ENCODE measurements at places on chromosomes 3 and 15. TPM values are rescaled to one million over a fixed set of nuclear protein-coding genes. Genes with fewer than 3 reads are reported as not detected.

DNA sequence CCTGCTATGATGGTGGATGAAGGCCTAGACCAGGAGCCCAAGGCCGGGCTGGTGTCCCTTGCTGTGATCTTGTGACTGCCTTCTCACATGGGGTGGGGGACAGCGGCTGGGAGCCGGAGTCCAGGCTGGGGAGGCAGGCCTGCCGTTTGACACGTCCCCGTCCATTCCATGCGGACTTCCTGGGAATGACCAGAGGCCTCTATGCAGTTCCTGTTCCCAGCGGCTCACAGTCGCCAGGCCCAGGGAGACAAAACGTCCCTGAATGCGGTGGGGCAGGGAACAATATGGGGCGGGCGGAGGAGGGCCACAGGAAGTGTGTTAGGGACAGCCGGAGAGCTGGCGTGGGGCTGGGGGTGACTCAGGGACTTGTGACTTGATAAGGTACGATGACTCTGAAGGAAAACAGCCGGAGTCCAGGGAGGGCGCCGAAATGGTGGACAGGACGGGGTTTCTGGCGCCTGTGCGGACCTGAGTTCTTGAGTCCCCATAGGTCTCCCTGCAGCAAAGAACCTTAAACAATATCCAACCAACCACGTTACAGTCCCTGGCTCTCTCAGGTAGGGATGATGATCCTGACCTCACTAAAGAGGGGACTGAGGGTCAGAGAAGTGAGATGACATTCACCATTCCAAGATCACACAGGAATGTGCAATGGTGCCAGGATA is 40.5 kb upstream of the SMAD6 start:
- H3K27me3 ChIP-seq, result peaks cover 3% of the 10 kb centered on the region
- H3K4me3 ChIP-seq, result no peak overlapping the region
- no peaks in the 10 kb centered on the region for H3K36me3 ChIP-seq
- no peak for DNase-seq
- H3K27ac ChIP-seq, result no peak overlapping the region

DNA sequence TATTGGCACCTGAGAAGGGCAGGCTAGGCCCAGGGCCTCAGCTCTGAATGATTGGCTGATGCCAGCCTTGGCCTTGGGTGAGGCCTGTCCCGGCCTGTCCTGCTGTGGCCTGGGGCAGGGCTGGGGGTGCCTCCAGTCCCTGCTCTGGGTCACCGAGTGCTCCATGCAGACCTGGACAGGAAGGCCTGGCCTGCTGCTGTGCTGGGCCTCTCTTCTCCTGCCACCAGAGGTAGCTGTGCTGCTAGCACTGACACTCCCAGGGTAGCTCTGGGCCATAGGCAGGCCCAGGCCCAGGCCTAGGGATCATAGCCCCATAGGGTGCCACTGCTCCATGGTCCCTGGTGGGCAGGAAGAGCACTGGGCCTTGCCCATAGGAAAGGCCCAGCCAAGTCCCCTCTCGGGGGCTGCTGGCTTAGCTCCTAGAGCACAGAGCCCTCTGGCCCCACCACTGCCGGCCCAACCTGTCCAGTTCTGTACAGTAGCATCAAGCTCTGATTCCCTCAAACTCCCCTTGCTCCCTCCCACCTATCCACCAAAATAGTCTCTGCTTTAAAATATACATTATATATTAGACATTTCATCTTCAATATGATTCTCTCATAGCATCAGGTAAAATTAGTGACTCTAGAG is 18.2 kb downstream of the ABTB1 start:
- no peak overlapping the region for H3K27ac ChIP-seq
- no peak for DNase-seq
- peaks cover 1% of the 10 kb centered on the region for H3K4me1 ChIP-seq
- no peaks in the 10 kb centered on the region for H3K36me3 ChIP-seq
- H3K27me3 ChIP-seq, result peaks cover 5% of the 10 kb centered on the region

- H3K4me1 ChIP-seq, result peaks cover 1% of the 10 kb centered on the region
- H3K27ac ChIP-seq, result no peak overlapping the region
- DNase-seq, result no peak
- no peaks in the 10 kb centered on the region for H3K27me3 ChIP-seq
Observed at GRCh38 chr3:107216711-107217110, 160.5 kb upstream of the CCDC54 start.

DNA sequence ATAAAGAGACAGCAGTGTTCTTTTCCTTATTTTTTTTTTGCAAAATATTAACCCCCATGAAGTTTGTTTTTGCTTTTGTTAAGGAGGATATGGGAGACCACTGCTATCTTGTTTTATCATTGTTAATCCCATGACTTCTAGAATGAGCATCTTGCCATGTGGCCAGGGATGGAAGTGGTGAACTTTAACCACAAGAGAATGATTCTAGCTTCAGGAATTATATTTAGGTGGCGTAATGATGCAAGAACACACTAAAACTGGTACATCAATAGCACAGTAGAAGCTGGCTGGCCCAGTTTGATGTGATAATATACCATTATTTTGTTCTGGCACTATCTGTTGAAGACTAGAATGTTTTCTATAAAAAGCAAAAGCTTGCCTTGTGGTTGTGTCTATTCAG is 720.9 kb downstream of the GRM7 start:
- H3K27me3 ChIP-seq, result no peaks in the 10 kb centered on the region
- DNase-seq, result no peak
- H3K27ac ChIP-seq, result no peak overlapping the region
- H3K4me3 ChIP-seq, result no peak overlapping the region
- no peaks in the 10 kb centered on the region for H3K4me1 ChIP-seq

- H3K4me1 ChIP-seq, result no peaks in the 10 kb centered on the region
- no peak overlapping the region for H3K27ac ChIP-seq
- no peak for DNase-seq
- H3K36me3 ChIP-seq, result no peaks in the 10 kb centered on the region
- peaks cover 8% of the 10 kb centered on the region for H3K27me3 ChIP-seq
- H3K4me3 ChIP-seq, result no peak overlapping the region
Observed at GRCh38 chr15:86060674-86061073, 19.0 kb upstream of the AGBL1 start.

- no peaks in the 10 kb centered on the region for H3K4me1 ChIP-seq
- no peak overlapping the region for H3K27ac ChIP-seq
- H3K4me3 ChIP-seq, result no peak overlapping the region
- DNase-seq, result no peak
- H3K27me3 ChIP-seq, result no peaks in the 10 kb centered on the region
- no peaks in the 10 kb centered on the region for H3K36me3 ChIP-seq
Observed at GRCh38 chr3:134073583-134073945, 43.8 kb upstream of the SLCO2A1 start.

- peak; percentile 39 for DNase-seq
- H3K4me3 ChIP-seq, result no peak overlapping the region
- no peaks in the 10 kb centered on the region for H3K27me3 ChIP-seq
- no peak overlapping the region for H3K27ac ChIP-seq
- H3K36me3 ChIP-seq, result peaks cover 18% of the 10 kb centered on the region
Observed at GRCh38 chr15:23035964-23036566, 3.3 kb downstream of the TUBGCP5 start.

GRCh38 chr3:10700821-10701220 is 115.2 kb upstream of the SLC6A11 start:
- peaks cover 84% of the 10 kb centered on the region for H3K27me3 ChIP-seq
- no peak for DNase-seq
- no peaks in the 10 kb centered on the region for H3K4me1 ChIP-seq
- no peak overlapping the region for H3K4me3 ChIP-seq
- no peak overlapping the region for H3K27ac ChIP-seq
- no peaks in the 10 kb centered on the region for H3K36me3 ChIP-seq

GRCh38 chr15:65873256-65873655 is 4.0 kb downstream of the RAB11A start:
- DNase-seq, result no peak
- no peaks in the 10 kb centered on the region for H3K27me3 ChIP-seq
- no peak overlapping the region for H3K27ac ChIP-seq
- peaks cover 19% of the 10 kb centered on the region for H3K4me1 ChIP-seq
- H3K36me3 ChIP-seq, result peaks cover 11% of the 10 kb centered on the region
- H3K4me3 ChIP-seq, result no peak overlapping the region

DNA sequence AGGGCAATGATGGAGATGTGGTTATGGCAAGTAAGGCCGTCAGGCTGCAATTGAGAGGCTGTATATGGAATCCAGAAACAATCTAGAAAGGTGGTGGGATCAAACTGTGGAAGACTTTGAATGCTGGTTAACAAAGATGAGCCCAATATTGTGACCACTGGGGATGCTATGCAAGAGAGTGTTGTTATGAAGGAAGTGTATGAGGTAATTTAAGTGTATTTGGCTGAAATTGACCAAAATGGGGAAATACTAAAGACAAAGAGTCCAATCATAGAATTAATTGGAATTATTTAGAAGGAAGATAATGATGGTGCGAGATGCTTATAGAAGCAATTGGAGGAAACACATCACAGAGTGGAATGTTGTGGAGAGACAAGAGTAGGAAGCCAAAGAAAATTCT is 24.5 kb downstream of the BTLA start:
- no peak overlapping the region for H3K4me3 ChIP-seq
- peaks cover 14% of the 10 kb centered on the region for H3K4me1 ChIP-seq
- no peaks in the 10 kb centered on the region for H3K36me3 ChIP-seq

- peaks cover 11% of the 10 kb centered on the region for H3K27me3 ChIP-seq
- no peak for DNase-seq
- no peaks in the 10 kb centered on the region for H3K4me1 ChIP-seq
- no peak overlapping the region for H3K27ac ChIP-seq
- H3K36me3 ChIP-seq, result no peaks in the 10 kb centered on the region
- H3K4me3 ChIP-seq, result no peak overlapping the region
Observed at GRCh38 chr15:62879770-62880169, 162.8 kb upstream of the TPM1 start.

GRCh38 chr15:47822048-47822447 is 104.7 kb downstream of the SEMA6D start:
- no peak overlapping the region for H3K27ac ChIP-seq
- DNase-seq, result no peak
- no peak overlapping the region for H3K4me3 ChIP-seq
- H3K4me1 ChIP-seq, result no peaks in the 10 kb centered on the region
- H3K36me3 ChIP-seq, result no peaks in the 10 kb centered on the region

DNA sequence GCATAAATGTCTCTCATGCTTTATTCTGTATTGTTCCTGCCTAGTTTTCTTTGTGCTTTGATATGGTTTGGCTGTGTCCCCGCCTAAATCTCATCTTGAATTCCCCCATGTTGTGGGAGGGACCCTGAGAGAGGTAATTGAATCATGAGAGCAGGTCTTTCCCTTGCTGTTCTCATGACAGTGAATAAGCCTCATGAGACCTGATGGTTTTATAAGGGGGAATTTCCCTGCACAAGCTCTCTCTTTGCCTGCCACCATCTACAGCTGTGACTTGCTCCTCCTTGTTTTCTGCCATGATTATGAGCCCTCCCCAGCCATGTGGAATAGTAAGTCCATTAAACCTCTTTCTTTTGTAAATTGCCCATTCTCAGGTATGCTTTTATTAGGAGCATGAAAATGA is 1596.6 kb downstream of the SI start:
- no peaks in the 10 kb centered on the region for H3K4me1 ChIP-seq
- H3K27ac ChIP-seq, result no peak overlapping the region
- DNase-seq, result no peak
- H3K36me3 ChIP-seq, result no peaks in the 10 kb centered on the region

- no peak overlapping the region for H3K27ac ChIP-seq
- peaks cover 37% of the 10 kb centered on the region for H3K4me1 ChIP-seq
- H3K4me3 ChIP-seq, result no peak overlapping the region
- DNase-seq, result no peak
- no peaks in the 10 kb centered on the region for H3K27me3 ChIP-seq
Observed at GRCh38 chr3:191334346-191334893, 4.1 kb upstream of the UTS2B start.

GRCh38 chr3:193052354-193053045 is 134.8 kb upstream of the MB21D2 start:
- H3K4me3 ChIP-seq, result no peak overlapping the region
- H3K4me1 ChIP-seq, result no peaks in the 10 kb centered on the region
- no peak overlapping the region for H3K27ac ChIP-seq
- H3K27me3 ChIP-seq, result peaks cover 5% of the 10 kb centered on the region
- no peak for DNase-seq

DNA sequence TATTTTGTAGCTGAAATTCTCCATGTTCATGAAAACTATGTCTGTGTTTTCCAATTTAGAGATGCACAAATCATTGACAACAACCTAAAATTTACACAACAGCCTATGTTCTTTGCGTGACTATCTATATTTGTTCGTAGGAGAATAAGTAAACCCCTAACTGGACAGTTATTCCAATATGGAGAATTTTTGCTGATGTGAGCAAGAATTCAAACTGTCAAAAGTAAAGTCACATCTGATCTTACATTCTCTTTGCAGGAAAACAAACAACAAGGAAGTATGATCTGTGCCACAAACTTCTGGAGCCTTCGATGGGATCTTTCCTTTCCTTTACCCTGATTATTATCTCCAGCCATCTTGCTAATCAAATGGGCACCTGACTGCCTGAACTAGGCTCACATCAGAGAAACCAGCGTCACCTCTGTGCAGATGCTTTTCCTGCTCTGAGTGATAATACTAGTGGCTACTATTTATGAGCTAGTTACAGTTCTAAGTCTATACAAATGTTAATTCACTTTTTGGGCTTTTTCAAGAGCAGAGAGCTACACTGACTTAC is 18.3 kb upstream of the KCNMB3 start:
- no peaks in the 10 kb centered on the region for H3K4me1 ChIP-seq
- H3K27ac ChIP-seq, result no peak overlapping the region
- H3K4me3 ChIP-seq, result no peak overlapping the region
- no peaks in the 10 kb centered on the region for H3K36me3 ChIP-seq
- no peak for DNase-seq

GRCh38 chr3:184524981-184525336 is 36.6 kb upstream of the EPHB3 start:
- no peaks in the 10 kb centered on the region for H3K36me3 ChIP-seq
- peaks cover 7% of the 10 kb centered on the region for H3K4me1 ChIP-seq
- peak overlapping the region; percentile 74 for H3K4me3 ChIP-seq
- H3K27me3 ChIP-seq, result peaks cover 46% of the 10 kb centered on the region
- peak overlapping the region; percentile 67 for H3K27ac ChIP-seq

DNA sequence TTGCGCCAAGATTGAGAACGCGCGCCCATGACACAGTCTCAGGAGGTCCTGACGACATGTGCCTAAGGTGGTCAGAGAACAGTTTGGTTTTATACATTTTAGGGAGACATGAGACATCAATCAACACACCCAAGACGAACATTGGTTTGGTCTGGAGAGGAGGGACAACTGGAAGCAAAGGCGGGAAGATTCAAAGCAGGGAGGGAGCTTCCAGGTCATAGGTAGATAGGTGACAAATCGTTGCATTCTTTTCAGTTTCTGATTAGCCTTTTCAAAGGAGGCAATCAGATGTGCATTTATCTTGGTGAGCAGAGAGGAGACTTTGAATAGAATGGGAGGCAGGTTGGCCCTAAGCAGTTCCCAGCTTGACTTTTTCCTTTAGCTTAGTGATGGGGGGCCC is 828.4 kb upstream of the DPPA4 start:
- H3K36me3 ChIP-seq, result no peaks in the 10 kb centered on the region
- no peak for DNase-seq
- H3K4me3 ChIP-seq, result peak overlapping the region; percentile 69
- H3K27me3 ChIP-seq, result no peaks in the 10 kb centered on the region
- H3K27ac ChIP-seq, result peak overlapping the region; percentile 77

SLC12A1 gene
- total RNA-seq, result not detected

KBTBD12 gene
- 0.29 TPM for total RNA-seq

CCDC33 gene
- total RNA-seq, result 0.84 TPM

GP5 gene
- total RNA-seq, result 0.18 TPM

TMEM212 gene
- not detected for total RNA-seq

MELTF gene
- total RNA-seq, result 5.0 TPM

All from progenitor cell of endocrine pancreas (in vitro differentiated cells).